NCI-H146 (cell line): ENCODE measurements at places on chromosomes 7 and 10.

- DNase-seq, result no peak
These were observed 207.9 kb downstream of the CTNNA3 start for GRCh38 chr10:67487906-67488619.

DNA sequence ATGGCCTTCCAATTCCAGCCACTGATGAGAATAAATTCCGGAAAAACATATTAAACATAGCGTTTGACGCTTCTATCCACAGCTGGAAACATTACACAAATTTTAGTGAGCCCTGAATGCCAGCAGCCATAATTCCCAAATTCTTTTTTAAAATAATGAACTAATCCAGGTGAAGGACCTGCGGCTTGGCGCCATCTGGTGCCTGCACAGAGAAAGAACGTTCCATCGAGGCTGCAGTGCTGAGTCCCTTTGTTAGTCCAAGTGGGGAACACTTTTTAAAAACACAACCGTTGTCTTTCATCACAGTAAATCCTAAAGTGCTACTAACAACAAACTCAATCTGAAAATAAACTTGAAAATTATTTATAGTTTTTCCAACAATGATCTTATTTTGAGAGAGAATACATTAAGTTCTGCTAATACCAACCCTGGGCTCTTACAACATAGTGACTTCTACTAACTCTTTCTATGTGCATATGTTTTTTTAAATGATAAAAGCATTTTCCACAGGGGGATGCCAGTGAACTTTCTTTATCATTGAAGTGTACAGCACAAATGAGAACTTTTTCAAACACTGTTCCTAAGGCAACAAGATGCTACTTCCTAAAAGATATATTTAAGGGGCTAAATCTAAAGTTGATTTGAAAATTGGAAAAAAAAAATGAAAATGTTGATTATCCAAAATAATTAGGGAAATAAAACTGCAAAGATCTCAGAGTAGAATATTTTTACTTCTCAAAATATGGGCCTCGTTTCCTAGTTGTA is 166.9 kb upstream of the RNF32 start:
- peak; percentile 25 for DNase-seq

DNA sequence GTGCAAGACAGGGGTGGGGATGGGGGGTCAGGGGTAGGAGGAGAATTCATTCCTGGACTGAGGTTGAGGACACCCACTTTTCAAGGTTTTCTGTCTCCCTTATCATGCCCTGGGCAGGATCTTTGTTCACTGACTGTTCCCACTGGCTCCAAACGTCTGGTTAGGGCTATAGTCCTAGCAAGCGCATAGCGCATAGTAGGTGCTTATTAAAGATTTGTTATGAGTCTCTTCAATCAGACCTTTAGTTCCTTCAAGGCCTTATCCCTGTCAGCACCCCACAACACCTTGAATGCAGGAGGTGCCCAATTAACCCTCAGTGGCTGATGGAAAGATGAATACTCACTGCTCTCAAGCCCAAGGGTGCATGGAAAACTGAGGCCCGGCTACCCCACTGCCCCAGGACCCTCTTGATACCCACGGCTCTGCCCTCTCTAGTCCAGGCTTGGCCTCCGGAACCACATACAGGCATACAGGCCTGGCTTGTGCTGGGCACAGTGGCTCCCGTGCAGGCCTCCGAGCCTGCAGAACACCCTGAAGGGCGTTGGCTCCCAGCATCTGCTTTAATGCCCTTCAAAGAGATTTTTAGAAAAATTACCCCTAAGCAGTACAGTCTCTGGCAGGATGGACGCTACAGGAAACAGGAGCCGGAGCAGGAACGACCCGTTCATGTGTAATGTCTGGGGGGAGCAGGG is 177.7 kb downstream of the SH3PXD2A start:
- DNase-seq, result no peak

DNA sequence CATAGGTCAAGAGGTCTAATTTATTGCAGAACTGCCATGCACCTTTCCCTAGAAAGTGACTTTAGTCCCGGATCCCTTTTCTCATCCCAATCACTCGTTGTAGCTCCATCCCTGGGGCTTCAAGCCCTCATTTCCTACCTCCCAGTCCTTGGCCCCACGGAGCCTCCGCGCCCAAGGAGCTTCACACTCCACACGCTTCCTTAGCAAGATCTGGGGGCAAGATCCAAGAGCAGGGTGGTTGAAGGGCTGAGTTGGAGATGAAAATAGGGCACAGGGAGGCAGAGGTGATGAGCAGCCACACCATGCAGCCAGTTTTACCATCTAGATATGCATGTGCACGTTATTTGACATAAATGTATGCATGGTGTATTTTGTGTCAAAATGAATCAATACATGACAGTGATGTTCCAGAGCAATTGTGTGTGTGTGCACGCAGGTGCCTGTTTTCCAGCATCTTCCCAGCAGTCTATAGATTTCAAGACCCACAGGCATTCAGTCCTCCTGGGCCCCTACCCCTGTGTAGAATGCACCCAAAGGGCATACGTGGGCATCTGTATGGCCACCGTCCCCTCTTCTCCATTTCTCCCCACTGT is 6.0 kb upstream of the TRPV6 start:
- DNase-seq, result no peak

DNA sequence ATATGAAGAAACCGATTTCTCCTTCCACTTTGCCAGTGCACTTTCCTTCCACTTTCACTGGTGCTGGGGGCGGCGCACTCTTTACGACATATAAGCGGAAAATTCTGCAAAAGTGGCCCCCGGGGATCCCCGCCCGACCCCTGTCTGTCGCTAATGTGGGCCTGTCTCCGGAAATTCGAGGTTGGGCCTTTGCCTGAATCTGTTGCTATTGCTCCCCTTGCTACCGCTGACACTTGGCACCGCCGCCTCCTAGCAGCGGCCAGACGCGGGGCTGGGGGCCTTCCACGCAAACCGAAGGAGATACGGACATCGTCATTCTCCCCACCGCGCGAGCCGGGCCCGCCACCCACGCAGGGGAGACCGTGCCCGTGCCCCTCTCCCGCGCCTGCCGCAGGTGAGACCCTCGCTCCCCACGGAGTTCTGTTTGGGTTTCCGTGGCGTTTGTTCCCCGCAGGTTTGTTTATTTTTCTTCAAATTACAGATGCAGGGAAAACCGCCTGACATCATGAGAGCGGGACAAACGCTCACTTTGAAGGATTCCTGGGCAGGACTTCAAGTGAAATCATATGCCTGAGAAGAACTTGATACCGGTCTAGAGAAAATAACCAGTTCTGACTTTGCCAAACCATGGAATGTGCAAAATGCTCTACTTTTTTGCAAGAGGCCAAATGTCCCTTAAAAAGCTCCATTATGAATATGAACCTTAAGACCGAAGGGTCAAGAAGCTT is 5.0 kb downstream of the TWIST1 start:
- no peak for DNase-seq

DNA sequence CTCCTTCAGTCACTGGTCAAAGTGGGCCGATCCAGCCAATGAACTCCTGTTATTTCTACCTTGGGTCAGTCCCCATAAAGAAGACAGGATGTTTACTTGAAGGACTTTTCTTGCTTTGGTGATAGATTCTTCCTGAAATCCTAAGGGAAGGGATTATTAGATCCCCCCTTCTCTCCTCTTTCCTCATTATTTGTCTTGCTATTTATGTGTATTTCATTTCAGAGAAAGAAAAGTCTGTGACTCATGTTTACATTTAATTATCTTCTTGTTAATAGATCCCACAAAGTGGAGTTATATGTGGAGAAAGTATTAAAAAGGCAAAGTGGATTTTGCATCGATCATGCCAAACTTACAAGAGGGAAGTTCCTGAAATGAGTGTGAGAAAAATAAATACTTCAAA is 341.5 kb downstream of the PHTF2 start:
- no peak for DNase-seq

DNA sequence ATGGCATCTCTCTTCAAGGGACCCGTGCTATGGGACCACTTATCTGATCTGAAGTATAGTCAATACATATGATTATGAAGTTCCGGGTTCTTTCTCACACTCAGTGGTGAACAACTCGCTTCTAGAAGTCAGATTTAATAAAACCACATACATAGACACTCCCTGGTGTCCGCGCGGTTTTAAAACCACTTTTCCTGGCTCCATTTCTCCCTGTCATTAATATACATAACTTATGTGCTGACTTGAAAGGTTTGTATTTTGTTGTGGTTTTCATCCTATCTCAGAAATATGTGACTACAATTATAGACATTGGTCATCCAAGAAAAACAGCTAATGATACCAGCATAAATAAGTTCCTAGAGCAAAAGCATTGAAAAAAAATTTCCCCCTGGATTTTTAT is 34.0 kb downstream of the SVIL start:
- no peak for DNase-seq

GRCh38 chr10:3331187-3331586 is 158.6 kb upstream of the PITRM1 start:
- no peak for DNase-seq

- DNase-seq, result no peak
These were observed 5.4 kb downstream of the CAV1 start for GRCh38 chr7:116530107-116530820.

- DNase-seq, result no peak
These were observed 43.2 kb downstream of the PTPRZ1 start for GRCh38 chr7:121916211-121916610.

DNA sequence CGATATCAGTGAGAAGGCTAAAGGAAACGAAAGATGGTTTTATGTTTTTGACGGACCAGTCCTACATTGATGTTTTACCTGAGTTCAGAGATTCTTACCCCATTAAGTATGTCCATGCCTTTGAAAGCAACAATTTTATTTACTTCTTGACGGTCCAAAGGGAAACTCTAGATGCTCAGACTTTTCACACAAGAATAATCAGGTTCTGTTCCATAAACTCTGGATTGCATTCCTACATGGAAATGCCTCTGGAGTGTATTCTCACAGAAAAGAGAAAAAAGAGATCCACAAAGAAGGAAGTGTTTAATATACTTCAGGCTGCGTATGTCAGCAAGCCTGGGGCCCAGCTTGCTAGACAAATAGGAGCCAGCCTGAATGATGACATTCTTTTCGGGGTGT is 27.7 kb downstream of the MET start:
- DNase-seq, result no peak

DNA sequence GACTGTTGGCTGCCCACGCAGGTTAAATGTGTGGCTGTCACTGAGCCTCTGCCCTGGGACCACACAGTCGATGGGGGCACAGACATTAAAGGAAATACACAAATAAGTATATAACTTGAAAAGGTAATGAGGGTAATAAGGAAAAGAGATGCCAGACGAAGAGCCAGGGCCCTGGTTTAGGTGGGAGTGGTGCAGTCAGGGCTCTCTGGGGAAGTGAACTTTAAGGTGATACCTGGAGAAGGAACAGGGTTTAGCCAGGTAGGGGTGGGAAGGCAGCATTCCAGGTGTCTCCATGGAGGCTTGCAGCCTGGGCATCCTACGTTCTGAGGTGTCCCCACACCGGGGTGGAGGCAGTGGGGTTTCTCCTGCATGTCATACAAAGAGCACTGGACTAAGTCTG is 50.4 kb downstream of the UNC5B start:
- DNase-seq, result no peak

DNA sequence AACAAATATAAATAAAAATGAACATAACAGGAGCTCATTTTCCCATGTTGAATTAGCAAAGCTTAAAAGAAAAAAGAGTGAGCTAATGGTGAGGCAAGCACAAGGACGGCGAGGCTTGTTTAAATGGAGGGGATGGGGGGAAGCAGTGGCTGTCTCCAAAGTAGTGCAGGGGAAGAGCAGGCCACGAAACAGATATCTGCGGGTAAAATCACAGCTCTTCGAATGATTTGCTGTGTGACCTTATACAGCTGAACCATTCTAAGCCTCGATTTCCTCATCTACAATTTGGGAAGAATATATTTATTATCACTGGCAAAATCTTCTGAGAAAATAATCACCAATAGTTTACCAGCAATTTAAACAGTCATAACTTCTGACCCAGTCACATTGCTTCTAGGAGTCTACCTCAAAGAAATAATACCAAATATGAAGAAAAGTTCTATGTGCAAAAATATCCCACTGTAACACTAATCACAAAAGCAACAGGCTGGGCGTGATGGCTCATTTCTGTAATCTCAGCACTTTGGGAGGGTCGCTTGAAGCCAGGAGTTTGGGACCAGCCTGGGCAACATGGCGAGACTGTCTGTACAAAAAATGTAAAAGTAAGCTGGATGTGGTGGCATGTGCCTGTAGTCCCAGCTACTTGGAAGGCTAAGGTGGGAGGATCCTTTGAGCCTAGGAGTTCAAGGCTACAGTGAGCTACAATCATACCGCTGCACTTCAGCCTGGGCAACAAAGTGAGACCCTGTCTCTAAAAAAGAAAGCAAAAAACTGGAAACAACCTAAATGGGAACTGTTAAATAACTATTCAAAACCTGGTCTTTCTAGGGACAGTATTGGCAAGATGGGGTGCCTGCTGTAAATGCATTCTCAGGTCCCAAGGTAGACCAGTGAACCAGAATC is 63.1 kb upstream of the ASAH2 start:
- no peak for DNase-seq

GRCh38 chr7:116173051-116174028 is 37.0 kb upstream of the TES start:
- peak; percentile 10 for DNase-seq

DNA sequence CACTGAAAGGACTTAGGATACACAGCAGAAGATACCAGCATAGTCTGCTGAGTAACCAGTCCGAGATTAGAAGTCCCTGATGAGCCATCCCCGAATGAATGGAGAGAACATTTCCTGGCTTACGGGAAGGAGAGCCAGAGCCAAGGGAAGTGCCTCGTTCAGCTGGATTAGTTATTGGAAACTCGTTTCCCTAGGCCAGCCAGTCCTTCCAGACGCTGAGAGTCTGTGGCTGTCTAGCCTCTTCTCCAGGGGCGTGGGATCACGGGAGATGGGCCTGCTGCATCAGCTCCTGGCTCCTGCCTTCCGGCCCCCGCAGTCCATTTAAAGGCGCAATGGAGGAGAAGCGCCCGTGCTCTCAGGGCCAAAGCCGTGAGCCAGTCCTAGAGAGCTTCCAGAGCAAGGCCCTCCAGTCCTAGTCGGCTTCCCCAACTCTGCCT is 712.8 kb downstream of the PARD3 start:
- DNase-seq, result no peak

- no peak for DNase-seq
These were observed 12.9 kb downstream of the CDH23 start for GRCh38 chr10:71409516-71410104.

GRCh38 chr10:61763778-61764177 is 101.0 kb downstream of the CABCOCO1 start:
- no peak for DNase-seq

DNA sequence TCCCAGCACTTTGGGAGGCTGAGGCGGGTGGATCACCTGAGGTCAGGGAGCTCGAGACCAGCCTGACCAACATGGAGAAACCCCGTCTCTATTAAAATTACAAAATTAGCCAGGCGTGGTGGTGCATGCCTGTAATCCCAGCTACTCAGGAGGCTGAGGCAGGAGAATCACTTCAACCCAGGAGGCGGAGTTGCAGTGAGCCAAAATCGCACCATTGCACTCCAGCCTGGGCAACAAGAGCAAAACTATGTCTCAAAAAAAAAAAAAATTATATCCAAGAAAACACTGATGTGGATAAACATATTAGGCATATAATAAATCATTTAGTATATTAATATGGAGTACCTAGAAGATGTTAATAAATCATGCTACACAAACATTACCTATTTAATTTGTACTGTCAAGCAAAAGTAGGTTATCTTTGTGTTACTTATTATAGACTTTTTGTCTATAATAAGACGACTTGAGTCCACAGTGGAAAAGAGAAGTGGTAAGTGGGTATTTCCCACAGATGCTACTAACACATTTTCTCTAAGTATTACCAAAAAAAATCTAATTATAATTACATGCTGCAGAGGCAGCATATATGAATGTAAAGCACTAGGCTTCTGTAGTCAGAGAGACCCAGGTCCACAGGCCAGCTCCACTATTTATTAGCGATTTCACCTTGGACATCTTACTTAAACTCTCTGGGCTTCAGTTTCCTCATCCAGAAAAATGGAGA is 34.5 kb downstream of the DNMBP start:
- DNase-seq, result no peak

GRCh38 chr10:91521439-91521838 is 111.3 kb downstream of the HECTD2 start:
- DNase-seq, result no peak
